ENCODE measurements at places on chromosomes 1 and 21. TPM values are rescaled to one million over a fixed set of nuclear protein-coding genes. Genes with fewer than 3 reads are reported as not detected.

GRCh38 chr1:38284953-38285352 lies 238.4 kb upstream of the POU3F1 start:
- H3K4me1 ChIP-seq = no peaks in the 10 kb centered on the region
- DNase-seq = no peak
- H3K27me3 ChIP-seq = no peaks in the 10 kb centered on the region
- no peak overlapping the region for H3K4me3 ChIP-seq
- no peak overlapping the region for H3K27ac ChIP-seq

- H3K4me1 ChIP-seq = no peaks in the 10 kb centered on the region
- DNase-seq = no peak
Measured at GRCh38 chr1:204801211-204801610, 69.5 kb upstream of the NFASC start.

- H3K4me1 ChIP-seq = no peaks in the 10 kb centered on the region
- no peaks in the 10 kb centered on the region for H3K27me3 ChIP-seq
- H3K27ac ChIP-seq = no peak within 1 kb of the TSS
- no peaks in the 10 kb centered on the region for H3K36me3 ChIP-seq
- DNase-seq = no peak
Measured at GRCh38 chr1:173917149-173917548, at the start of gene SERPINC1. SERPINC1 (minus strand) TSS chr1:173917327; CDS start chr1:173917259, 68 bp downstream.

DNA sequence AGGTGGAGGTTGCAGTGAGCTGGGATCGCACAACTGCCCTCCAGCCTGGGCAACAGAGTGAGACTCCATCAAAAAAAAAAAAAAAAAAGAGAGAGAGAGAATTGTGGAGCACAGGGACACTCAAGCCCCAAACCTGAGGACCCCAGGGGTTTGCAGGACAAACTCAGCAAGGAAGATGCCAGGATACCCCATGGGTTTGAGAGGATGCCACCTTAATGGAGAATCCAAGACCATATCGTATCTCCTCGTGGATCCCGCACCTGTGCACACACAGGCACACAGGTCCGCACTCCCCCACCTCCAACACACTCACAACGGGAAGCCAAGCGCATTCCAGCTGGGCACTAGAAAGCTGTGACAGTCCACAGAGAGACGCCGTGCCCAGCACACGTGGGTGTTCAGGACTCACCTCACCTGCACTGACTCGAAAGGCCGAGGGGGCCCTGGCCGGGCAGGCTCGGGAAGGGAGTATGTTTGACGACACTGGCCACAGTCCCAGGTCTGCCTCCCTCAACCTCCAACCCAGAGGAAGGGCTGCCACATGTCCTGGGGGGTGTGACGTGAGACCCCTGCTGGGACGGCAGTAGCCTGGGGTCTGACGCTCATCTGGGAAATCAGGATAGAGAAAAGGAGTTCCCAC lies 11.1 kb downstream of the CHD5 start:
- DNase-seq = no peak
- no peak overlapping the region for H3K4me3 ChIP-seq
- no peak overlapping the region for H3K27ac ChIP-seq
- H3K27me3 ChIP-seq = no peaks in the 10 kb centered on the region
- H3K4me1 ChIP-seq = no peaks in the 10 kb centered on the region

GRCh38 chr1:97243973-97244560 lies 522.5 kb downstream of the PTBP2 start:
- DNase-seq = no peak
- no peak overlapping the region for H3K27ac ChIP-seq
- H3K36me3 ChIP-seq = no peaks in the 10 kb centered on the region
- no peaks in the 10 kb centered on the region for H3K4me1 ChIP-seq
- H3K27me3 ChIP-seq = no peaks in the 10 kb centered on the region

DNA sequence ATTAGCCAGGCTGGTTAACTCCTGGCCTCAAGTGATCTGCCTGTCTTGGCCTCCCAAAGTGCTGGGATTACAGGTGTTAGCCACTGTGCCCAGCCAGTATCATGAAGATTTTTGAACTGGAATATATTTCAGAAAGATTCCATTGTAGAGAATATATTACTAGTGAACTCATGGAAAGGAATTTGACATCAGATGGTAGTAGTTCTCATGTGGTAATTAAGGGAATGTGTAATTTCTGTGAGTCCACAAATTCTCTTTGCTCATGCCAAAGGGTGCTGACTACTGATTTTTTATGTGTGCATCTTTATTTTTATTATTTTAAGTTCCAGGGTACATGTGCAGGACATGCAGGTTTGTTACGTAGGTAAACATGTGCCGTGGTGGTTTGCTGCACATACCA lies 10.4 kb downstream of the DTL start:
- DNase-seq = no peak
- H3K36me3 ChIP-seq = peaks cover 73% of the 10 kb centered on the region
- H3K4me1 ChIP-seq = no peaks in the 10 kb centered on the region

DNA sequence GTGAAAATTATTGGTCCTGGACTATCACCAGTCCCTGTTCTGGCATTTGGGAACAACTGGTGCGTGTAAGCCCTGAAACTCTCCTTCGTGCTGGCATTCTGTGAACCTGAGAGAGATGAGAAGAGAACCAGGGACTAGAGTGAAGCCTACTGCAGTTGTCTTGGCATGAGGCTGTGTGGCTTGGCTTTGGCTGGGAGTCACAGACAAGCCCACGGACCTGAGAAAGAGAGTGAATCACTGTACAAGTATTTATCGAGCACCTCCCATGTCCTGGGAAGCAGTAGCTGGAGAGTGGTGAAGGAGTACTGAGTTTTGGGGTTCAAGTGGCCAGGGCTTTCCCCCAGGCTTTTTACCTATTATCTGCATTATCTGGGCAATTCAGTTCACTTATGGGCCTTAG lies 63.3 kb downstream of the FGGY start:
- no peaks in the 10 kb centered on the region for H3K4me1 ChIP-seq
- no peaks in the 10 kb centered on the region for H3K27me3 ChIP-seq
- no peaks in the 10 kb centered on the region for H3K36me3 ChIP-seq
- DNase-seq = no peak

DNA sequence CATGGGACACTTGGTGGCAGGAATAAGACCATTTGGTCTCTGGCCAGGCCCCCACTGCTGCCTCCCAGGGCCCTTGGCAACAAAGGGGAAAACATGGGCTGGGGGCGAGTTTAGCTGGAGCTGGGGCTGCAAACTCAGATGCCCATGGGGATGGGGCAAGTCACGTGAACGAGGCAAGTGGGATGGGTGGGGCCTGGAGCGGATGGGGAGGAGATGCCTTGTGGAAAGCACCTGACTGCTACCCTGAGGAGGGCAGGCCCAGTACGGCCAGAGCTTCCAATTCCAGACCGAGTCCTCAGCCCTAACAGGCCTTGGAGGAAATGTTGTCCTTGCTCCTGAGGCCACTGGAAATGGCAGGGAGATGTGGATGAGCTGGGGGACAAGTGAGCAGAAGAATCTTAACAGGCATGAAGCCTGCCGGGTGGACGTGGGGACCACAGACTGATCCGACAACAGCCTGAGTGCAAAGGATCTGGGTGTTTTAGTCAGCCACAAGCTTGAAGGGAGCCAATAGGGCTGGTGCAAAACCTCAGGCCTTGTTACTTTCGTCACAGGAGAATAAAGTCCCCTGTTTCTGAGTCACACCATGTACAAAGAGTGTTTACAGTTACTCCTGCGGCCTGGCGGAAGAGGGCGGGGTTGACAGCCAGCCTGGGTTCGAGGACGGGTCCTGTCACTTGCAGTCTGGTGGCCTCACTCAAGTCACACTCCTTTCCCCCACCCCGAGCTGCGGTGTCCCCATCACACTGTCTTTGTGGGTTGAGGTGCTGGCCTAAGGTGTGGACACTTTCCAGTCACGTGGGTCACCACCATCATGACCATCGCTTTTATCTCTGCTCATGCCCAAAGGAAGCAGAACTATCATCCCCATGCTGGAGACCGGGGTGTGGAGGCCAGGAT lies 19.1 kb downstream of the RUNX3 start:
- H3K27ac ChIP-seq = no peak overlapping the region
- no peaks in the 10 kb centered on the region for H3K4me1 ChIP-seq
- H3K4me3 ChIP-seq = no peak overlapping the region
- DNase-seq = no peak

GRCh38 chr1:94408104-94408830 lies 9.9 kb upstream of the ABCD3 start:
- H3K4me1 ChIP-seq = no peaks in the 10 kb centered on the region
- DNase-seq = no peak
- no peak overlapping the region for H3K4me3 ChIP-seq

DNA sequence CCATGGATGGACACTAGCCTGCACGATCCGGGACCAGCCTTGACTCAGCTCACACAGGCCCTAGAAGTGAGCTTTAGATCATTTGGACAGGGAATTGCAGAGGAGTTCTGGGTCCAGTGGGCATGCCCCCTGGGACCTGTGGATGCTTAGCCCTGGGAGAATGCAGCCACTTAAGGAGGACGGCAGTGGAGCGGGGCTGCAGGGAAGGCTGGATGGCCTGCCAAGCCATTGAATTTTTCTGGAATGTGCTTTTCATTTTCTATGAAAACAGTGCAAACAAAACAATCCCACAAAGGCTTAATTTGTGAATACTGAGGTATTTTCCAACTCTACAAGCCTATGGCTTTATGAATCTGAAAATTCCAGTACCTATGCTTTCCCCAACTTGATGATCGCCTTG lies 80.4 kb upstream of the GCLM start:
- DNase-seq = no peak
- H3K27ac ChIP-seq = no peak overlapping the region
- H3K36me3 ChIP-seq = no peaks in the 10 kb centered on the region
- H3K27me3 ChIP-seq = no peaks in the 10 kb centered on the region

DNA sequence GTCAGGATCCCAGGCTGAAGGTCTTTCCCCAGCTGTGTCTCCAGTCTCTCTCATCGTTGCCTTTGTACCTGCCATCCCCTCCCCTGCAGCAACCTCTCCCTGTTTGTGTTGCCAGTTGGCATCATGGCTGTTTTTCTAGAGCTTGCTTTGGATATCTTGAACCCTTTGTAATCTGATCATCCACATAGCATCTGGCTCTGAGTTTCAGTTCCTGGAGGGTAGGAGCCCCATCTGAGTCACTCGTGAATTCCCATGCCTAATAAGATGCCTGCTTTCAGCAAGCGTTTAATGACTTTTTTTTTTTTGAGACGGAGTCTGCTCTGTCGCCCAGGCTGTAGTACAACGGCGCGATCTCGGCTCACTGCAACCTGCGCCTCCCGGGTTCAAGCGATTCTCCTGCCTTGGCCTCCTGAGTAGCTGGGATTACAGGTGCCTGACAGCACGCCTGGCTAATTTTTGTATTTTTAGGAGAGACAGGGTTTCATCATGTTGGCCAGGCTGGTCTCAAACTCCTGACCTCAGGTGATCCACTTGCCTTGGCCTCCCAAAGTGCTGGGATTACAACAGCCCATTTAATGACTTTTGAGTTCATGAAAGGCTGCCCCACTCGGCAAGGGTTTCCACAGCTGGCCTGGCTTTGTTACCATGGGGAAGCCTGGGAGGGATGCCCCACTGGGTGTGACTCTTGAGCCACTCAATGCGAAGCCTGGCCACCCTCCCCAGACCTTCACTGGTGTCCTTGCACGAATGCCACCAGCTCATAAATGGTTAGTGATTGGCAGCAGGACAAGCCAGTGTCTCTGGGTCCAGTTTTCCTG lies 11.9 kb downstream of the ALPL start:
- H3K27me3 ChIP-seq = no peaks in the 10 kb centered on the region
- no peak overlapping the region for H3K27ac ChIP-seq
- H3K4me3 ChIP-seq = no peak overlapping the region
- no peak for DNase-seq

- no peaks in the 10 kb centered on the region for H3K27me3 ChIP-seq
- no peak overlapping the region for H3K27ac ChIP-seq
- no peak for DNase-seq
- H3K36me3 ChIP-seq = no peaks in the 10 kb centered on the region
- H3K4me1 ChIP-seq = peaks cover 7% of the 10 kb centered on the region
Measured at GRCh38 chr1:112399456-112399855, 3.4 kb downstream of the CTTNBP2NL start.

- H3K4me1 ChIP-seq = peaks cover 9% of the 10 kb centered on the region
- DNase-seq = no peak
Measured at GRCh38 chr1:35533586-35533985, 23.6 kb downstream of the KIAA0319L start.

GRCh38 chr21:37843191-37843590 lies 73.1 kb downstream of the KCNJ6 start:
- no peak overlapping the region for H3K4me3 ChIP-seq
- H3K4me1 ChIP-seq = 0 out of 2 replicates have a peak, but pooled peaks cover 4% of the 10 kb centered on the region
- no peaks in the 10 kb centered on the region for H3K36me3 ChIP-seq

- DNase-seq = no peak
- H3K27ac ChIP-seq = no peak overlapping the region
- H3K4me3 ChIP-seq = no peak overlapping the region
- no peaks in the 10 kb centered on the region for H3K27me3 ChIP-seq
- H3K36me3 ChIP-seq = no peaks in the 10 kb centered on the region
Measured at GRCh38 chr1:159088050-159088449, 11.5 kb upstream of the AIM2 start.

FCRL1 gene
- not detected for total RNA-seq

SLX9 gene
- total RNA-seq = 76.4 TPM

RNU1-3 gene
- total RNA-seq = 2,051 TPM

PLPPR5 gene
- 0.79 TPM for total RNA-seq

LSS gene
- 69.2 TPM for total RNA-seq

NBPF6 gene
- not detected for total RNA-seq

PUM1 gene
- total RNA-seq = 158 TPM

PPM1J gene
- 13.2 TPM for total RNA-seq

FRRS1 gene
- 5.6 TPM for total RNA-seq

TFF2 gene
- not detected for total RNA-seq

GOLPH3L gene
- 30.0 TPM for total RNA-seq

KRTAP13-1 gene
- not detected for total RNA-seq

Measured in H9 (cell line).